ENCODE measurements at places on chromosomes 3 and 15. TPM values are rescaled to one million over a fixed set of nuclear protein-coding genes. Genes with fewer than 3 reads are reported as not detected.

- no peak for DNase-seq
These were observed 29.0 kb upstream of the PIK3CB start for GRCh38 chr3:138863776-138864113.

- no peak for DNase-seq
These were observed 1.3 kb downstream of the NEIL1 start for GRCh38 chr15:75348034-75348561.

GRCh38 chr3:53970661-53971060 lies 79.0 kb upstream of the SELENOK start:
- no peak for DNase-seq

DNA sequence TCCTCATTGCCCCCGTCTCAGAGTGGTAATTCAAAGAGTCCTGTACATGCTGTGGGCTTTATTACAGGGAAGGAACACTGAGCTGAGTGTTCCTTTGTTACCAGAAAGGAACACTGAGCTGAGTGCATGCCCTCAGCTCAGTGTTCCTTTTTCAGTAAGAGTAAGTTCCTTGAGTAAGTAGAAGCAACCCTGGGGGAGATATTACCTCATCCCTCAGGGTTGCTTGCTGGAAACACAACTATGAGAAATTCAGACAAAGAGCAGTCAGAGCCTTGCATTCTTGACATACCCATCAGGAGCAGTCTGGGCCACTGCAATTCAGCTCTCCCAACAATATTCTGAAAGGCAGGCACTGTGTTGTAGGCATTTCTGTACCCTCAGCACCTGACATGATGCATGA lies 17.0 kb downstream of the CHRM5 start:
- DNase-seq = no peak

The ACTC1 gene
- total RNA-seq = not detected

DNA sequence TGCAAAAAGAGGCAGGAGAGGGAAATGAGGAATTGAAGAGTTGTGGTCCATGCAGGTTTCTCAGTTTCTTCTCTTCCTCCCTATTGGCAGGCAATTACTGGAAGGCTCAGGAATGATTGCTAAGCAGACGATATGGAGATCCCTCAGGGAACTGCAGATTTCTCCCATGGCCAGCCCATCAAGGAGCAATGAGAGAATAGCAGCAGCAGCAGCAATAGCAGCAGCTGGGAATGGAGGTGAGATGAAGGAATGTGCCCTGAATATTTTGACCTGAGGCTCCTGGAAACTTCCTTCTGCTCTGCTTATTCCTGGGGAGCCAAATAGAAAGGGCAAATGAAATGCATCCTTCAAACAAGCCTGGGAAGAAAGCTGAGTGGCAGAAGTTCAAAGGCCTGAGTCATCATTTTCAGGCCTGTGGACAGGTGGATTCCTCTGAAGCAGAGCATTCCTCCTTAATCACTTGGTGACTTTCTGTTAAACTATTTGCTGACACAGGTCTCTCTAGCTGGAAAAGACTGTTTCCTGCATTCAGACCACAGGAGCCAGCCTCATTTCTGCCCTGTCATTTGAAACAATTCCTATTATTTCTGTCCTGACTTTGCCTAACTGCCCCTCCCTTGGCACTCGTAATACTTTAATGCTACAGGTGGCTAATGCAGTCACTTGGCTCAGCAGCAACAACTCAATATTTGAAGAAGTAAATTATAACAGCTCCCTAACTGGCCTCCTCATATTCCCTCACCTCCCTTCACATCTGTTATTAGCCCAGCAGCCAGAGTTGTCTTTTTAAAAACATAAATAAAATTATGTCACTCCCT lies 146.9 kb upstream of the GADL1 start:
- no peak for DNase-seq

DNA sequence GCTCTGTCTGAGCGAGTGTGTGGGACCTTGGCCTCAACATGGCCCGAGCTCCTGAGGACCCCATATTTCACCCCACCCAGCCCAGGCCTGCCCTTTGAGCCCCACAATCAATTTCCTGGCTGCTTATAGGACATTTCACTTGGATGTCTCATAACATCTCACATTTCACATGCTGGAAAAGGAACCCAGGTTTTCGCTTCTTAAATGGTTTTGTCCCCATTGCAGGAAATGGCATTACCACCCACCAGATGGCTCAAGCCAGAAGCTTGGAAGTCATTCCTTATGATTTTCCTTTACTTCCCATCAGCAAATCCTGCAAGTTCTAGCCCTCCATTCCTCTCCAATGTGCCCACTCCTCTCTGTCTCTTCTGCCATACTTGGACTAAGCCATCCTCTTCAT lies 14.9 kb downstream of the ITGA11 start:
- DNase-seq = no peak

DNA sequence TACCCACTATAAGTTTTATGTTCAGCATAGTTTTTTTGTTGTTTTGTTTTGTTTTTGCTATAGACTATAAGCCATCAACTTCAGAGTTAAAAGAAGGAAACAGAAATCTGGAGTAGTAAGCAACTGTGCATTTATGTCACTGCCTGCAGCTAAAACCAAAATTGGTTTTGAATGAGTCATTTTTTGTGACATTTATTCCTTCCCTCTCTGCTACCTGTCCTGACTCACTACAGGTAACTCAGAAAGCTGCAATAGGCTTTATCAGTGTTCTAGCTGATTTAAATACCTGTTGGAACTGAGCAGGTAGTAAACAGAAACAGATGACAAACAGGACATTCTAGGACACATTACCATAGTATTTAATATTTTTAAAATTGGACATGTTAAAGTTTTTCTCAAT lies 393.3 kb upstream of the WNT5A start:
- DNase-seq = no peak

GRCh38 chr15:68100194-68100593 lies 46.1 kb downstream of the PIAS1 start:
- DNase-seq = no peak

GRCh38 chr3:177396733-177397132 lies 199.5 kb upstream of the TBL1XR1 start:
- no peak for DNase-seq

- DNase-seq = no peak
These were observed 44.9 kb upstream of the PARP14 start for GRCh38 chr3:122635789-122636188.

The NAALADL2 gene
- not detected for total RNA-seq

DNA sequence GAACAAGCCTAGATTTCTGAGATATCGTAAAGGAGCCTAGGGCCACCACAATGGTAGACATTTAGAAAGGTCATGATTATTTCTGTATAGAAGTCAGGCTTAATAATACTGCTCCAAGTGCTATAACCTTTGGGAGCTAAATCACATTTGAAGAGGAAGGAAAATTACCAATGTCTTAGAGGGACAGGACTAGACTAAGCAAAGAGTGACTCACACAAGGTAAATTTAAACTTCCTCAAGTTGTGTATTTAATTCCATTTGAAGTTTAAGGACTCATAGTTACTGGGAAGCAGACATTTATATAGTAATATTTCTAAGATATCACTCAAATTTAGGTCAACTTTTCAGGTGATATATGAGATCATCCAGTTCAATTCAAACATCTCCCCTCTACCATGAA lies 227.6 kb upstream of the MME start:
- no peak for DNase-seq

GRCh38 chr15:42621996-42622925 lies 46.9 kb downstream of the STARD9 start:
- DNase-seq = no peak

The GNAT1 gene
- total RNA-seq = not detected

- no peak for DNase-seq
These were observed 10.7 kb upstream of the RAB43 start for GRCh38 chr3:129132097-129132866.

DNA sequence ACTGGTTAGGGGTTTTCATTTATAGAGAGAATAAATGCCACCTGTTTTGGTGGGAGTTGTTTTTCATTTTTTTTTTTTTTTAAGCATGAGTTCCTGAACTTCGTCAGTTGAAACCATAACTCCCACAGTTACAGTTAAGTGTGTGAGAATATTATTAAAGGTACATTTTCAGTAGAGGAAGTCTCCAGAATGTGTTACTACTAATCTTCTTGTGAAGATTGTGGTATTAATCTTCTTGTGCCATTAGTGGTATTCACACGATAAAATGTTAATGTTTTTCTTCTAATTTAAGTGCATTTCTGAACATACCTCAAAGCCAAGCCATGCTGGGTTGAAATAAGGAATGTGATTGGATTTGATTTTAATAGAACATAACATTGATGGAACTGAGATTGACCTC lies 437.9 kb upstream of the GOLIM4 start:
- no peak for DNase-seq

The KBTBD8 gene
- 13.5 TPM for total RNA-seq

The KCNMB3 gene
- total RNA-seq = 0.29 TPM

The AKAP13 gene
- 106 TPM for total RNA-seq

- no peak for DNase-seq
These were observed 40.6 kb upstream of the RBMS3 start for GRCh38 chr3:29240248-29240647.

GRCh38 chr15:52651868-52652267 lies 27.3 kb downstream of the ATOSA start:
- peak; percentile 53 for DNase-seq

DNA sequence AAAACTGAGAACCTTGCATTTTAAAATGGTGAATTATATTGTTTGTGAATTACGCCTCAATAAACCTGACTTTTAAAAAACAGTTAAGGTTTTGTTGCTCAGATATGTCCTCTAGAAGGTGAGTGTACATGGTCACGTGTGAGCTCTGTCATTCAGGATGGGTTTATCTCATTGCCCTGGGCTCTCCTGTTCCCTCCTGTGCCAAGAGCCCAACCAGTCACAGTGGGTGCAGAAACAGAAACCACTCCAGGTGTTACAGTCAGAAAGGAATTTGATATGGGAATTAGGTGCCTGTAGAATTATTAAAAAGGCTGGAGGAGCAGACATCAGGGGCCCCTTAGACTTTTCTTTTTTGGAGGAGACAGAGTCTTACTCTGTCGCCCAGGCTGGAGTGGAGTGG lies 196.4 kb downstream of the STT3B start:
- DNase-seq = no peak

DNA sequence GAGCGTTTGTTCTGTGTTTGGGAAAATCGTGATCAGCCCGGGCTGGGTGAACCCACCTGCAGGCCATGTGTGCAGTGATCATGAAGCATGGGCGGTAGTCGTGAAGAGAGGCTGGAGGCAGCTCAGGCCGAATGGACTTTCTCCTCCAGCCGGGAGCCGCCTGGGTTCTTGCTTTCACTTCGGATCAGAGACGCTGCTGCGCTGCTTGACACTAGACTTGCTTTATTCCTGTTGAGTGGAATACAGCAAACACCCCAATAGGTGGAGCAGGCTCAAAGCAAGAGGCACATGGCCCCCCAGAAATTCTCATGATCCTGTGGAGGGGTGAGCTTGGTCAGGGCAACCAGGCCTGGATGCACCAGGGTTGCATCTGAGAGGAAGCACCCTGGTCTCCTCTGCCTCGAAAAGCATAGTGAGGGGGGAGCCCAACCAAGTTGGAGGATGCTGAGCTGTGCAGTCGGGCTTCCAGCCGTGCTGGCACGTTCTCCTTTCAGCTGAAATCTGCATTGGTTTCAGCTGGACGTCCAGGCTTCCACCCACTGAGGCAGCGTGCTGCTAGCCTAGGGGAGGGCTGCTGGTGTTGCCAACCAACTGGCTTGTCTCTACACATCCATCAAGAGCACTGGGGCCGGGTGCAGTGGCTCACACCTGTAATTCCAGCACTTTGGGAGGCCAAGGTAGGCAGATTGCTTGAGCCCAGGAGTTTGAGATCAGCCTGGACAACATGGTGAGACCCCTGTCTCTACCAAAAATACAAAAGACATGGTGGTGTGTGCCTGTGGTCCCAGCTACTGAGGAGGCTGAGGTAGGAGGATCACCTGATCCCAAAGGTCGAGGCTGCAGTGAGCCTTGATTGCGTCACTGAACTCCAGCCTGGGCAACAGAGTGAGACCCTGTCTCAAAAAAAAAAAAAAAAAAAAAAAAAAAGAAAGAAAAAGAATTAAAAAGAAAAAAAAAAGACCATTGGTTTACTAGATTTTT lies 2.8 kb upstream of the NRROS start:
- DNase-seq = no peak

DNA sequence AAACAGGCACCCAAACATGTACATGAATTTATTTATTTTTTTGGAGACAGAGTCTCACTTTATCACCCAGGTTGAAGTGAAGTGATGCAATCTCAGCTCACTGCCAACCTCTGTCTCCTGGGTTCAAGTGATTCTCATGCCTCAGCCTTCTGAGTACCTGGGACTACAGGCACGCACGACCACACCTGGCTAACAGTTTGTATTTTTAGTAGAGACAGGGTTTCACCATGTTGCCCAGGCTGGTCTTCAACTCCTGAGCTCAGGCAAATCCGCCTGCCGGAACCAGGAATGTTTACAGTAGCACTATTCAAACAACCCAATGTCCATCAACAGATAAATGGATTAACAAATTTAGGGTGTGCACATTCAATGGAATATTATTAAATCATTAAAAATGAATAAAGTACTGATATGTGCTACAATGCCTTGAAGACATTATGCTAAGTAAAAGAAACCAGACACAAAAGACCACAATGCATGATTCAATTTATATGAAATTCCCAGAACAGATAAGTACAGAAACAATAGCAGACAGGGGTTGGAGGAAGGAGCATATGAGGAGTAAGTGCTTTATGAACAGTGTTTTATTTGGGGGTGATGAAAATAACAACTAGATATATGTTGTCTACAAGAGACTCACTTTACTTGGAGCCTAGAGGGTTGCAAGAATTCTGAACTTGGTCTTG lies 1.3 kb downstream of the LEO1 start:
- no peak for DNase-seq

- no peak for DNase-seq
These were observed 200.6 kb downstream of the SEMA6D start for GRCh38 chr15:47917881-47918280.

The SNTN gene
- not detected for total RNA-seq

The RAD54L2 gene
- 30.0 TPM for total RNA-seq
